ENCODE measurements at places on chromosomes 6 and 20.
A peak's percentile ranks its signal among the peaks of the same experiment; 100 is the strongest.

DNA sequence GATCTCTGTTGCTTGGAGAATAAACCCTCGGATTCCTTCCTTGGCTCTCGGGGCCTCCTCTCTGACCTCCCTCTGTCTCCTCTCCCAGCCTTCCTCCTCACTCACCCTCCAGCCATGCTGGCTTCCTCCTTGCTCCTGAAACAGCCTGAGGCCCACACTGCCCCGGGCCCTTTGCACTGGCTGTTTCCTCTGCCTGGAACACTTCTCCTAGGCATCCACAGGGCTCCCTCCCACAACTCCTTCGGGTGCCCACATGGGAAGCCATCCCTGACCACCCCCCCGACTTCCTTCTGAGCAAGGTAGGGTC lies 87.7 kb downstream of the CEBPB start:
- no peak overlapping the region for H3K27ac ChIP-seq
- H3K4me1 ChIP-seq = no peaks in the 10 kb centered on the region
- no peak for DNase-seq
- H3K4me3 ChIP-seq = peak overlapping the region; percentile 39
- H3K36me3 ChIP-seq = no peaks in the 10 kb centered on the region

GRCh38 chr20:53413186-53413631 lies 180.4 kb downstream of the ZNF217 start:
- peaks cover 1% of the 10 kb centered on the region for H3K36me3 ChIP-seq
- peak overlapping the region; percentile 35 for H3K4me3 ChIP-seq
- H3K27ac ChIP-seq = no peak overlapping the region
- no peaks in the 10 kb centered on the region for H3K27me3 ChIP-seq
- peaks cover 5% of the 10 kb centered on the region for H3K4me1 ChIP-seq

DNA sequence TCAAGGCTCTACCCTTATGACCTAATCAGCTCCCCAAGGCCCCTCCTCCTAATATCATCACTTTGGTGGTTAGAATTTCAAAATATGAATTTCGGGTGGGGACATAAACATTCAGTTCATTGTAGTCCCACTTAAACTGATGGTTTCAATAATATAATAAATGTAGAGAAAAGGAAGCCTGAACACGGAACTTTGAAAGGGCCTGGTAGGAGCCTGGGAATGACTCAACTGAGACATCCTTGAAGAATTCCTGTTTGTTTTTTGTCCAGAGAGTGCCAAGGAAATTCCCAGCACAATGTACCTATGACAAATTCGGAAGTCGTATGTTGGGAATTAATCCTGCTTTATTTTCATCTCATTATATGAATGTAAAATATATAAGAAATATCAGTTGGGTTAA lies 457.9 kb downstream of the PLCB1 start:
- H3K27me3 ChIP-seq = no peaks in the 10 kb centered on the region
- H3K4me1 ChIP-seq = no peaks in the 10 kb centered on the region
- no peak overlapping the region for H3K27ac ChIP-seq
- no peaks in the 10 kb centered on the region for H3K36me3 ChIP-seq

GRCh38 chr6:33297956-33298772 lies 578 bp downstream of the RGL2 start:
- no peaks in the 10 kb centered on the region for H3K27me3 ChIP-seq
- H3K27ac ChIP-seq = peak overlapping the region; percentile 98
- peaks cover 29% of the 10 kb centered on the region for H3K36me3 ChIP-seq
- DNase-seq = peak; percentile 66
- H3K4me1 ChIP-seq = peaks cover 33% of the 10 kb centered on the region
- peak overlapping the region; percentile 93 for H3K4me3 ChIP-seq

GRCh38 chr6:62819640-62820039 lies 391.6 kb upstream of the FKBP1C start:
- no peaks in the 10 kb centered on the region for H3K4me1 ChIP-seq
- DNase-seq = no peak
- H3K36me3 ChIP-seq = no peaks in the 10 kb centered on the region

- no peak overlapping the region for H3K4me3 ChIP-seq
- DNase-seq = no peak
- peaks cover 55% of the 10 kb centered on the region for H3K36me3 ChIP-seq
- H3K27ac ChIP-seq = no peak overlapping the region
Observed at GRCh38 chr20:51389543-51390264, 152.8 kb downstream of the NFATC2 start.

GRCh38 chr6:22642254-22642653 lies 72.9 kb downstream of the HDGFL1 start:
- H3K36me3 ChIP-seq = no peaks in the 10 kb centered on the region
- H3K4me3 ChIP-seq = no peak overlapping the region
- DNase-seq = no peak
- no peak overlapping the region for H3K27ac ChIP-seq
- no peaks in the 10 kb centered on the region for H3K27me3 ChIP-seq

GRCh38 chr20:59692139-59692538 lies 87.8 kb downstream of the PHACTR3 start:
- H3K36me3 ChIP-seq = no peaks in the 10 kb centered on the region
- H3K27me3 ChIP-seq = peaks cover 5% of the 10 kb centered on the region
- H3K4me3 ChIP-seq = no peak overlapping the region

DNA sequence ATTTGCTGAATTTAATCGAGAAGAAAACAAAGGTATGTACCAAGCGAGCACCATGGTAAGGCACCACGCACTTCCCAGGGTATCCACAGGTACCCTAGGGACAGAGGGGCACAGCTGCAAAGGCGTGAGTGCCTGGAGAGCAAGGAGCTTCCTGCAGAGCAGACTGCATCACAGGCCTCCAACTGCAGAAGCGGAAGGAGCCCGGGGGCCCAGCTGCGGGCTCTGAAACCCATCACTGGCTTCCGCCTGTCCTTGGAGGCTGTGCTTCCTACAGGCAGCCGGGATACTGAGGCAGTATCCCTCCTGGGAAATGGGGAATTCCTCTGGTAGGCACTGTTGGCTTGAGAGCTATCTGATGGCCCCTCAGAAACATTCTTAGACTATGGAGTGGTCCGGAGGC lies 217.4 kb upstream of the GMDS start:
- H3K4me3 ChIP-seq = no peak overlapping the region
- no peak overlapping the region for H3K27ac ChIP-seq
- H3K4me1 ChIP-seq = no peaks in the 10 kb centered on the region
- DNase-seq = no peak

DNA sequence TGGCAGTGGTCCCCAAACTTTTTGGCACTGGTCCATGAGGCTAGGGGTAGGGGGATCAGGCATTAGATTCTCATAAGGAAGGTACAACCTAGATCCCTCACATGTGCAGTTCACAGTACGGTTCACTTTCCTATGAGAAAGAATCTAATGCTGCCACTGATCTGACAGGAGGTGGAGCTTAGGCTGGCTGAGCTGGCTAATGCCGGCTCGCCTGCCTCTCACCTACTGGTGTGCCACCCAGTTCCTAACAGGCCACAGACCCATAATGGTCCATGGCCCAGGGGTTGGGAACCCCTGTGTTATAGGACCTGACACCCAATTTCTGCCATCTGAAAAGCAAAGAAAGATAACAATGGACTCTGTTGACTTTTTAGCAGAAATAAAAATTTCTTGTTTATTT lies 199.6 kb downstream of the GMPR start:
- H3K4me1 ChIP-seq = peaks cover 66% of the 10 kb centered on the region
- peak overlapping the region; percentile 75 for H3K4me3 ChIP-seq
- no peak for DNase-seq

GRCh38 chr20:18139832-18140231 lies 2.2 kb downstream of the KAT14 start:
- H3K4me1 ChIP-seq = peaks cover 41% of the 10 kb centered on the region
- no peak for DNase-seq
- no peaks in the 10 kb centered on the region for H3K27me3 ChIP-seq
- peak overlapping the region; percentile 84 for H3K4me3 ChIP-seq
- H3K36me3 ChIP-seq = peaks cover 19% of the 10 kb centered on the region

DNA sequence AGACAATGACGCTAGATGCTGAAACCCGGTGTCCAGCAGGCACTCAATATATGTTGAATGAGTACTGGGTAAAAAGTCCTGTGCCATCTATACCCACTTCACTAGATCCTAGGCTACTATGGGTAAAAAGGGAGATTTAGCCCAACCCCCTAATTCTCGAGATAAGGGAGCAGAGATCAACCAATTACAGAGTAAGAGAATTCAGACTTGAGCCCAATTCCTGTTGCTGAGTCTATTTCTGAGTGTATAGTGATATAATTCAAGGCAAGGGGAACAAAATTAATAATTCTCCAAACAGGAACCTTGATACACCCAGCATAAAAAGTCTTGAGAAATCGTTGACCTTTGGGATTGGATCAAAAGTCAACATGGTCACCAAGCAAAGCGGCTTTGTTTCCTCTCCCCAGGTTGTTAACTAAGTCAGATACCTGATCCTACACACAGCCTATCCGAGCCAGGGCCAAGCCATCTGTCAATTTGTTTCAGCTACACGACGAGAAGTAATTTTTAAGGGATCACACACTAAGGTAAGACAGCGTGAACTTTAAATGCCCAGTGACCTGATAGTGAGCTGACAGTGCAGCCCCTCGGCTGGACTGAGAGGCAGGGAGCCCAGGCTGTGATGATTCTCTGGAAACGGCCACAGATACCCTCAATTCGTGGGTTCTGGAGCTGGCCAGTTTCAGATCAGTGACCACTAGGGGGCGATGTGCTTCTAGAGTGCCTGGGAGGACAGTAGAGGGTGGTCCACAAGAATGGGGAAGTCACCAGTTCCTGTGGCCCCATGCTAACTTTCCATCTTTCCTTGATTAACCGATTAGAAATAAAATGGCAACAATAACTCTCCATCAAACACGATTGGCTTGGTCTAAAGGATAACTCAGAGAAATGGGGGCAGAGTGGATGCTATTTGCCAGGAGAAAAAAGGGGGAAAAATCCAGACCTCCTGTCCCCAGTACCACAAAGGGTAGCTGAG lies 46.2 kb downstream of the SLC22A23 start:
- no peaks in the 10 kb centered on the region for H3K27me3 ChIP-seq
- H3K4me3 ChIP-seq = no peak overlapping the region
- H3K36me3 ChIP-seq = no peaks in the 10 kb centered on the region
- no peak overlapping the region for H3K27ac ChIP-seq

- no peak overlapping the region for H3K4me3 ChIP-seq
- peaks cover 8% of the 10 kb centered on the region for H3K4me1 ChIP-seq
- H3K36me3 ChIP-seq = peaks cover 74% of the 10 kb centered on the region
- no peaks in the 10 kb centered on the region for H3K27me3 ChIP-seq
Observed at GRCh38 chr6:44439270-44440045, 52.0 kb downstream of the CDC5L start.

DNA sequence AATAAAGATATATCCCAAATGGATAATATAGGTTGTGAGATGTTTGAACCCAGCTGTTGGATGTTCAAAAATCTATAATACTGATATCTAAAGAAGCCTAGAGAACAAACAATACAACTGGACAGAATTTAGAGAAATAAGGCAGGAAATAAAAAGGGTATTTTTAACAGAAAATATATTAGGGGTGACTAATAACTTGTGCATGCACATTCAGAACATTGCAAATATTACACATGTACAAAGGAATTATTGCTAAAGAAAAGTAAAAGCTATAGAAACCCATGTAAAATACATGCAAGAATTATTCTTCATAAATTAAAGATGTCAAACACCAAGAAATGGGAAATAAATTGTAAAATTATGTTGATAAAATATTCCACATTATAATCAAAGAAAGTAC lies 32.7 kb upstream of the HCRTR2 start:
- H3K27ac ChIP-seq = no peak overlapping the region
- no peaks in the 10 kb centered on the region for H3K4me1 ChIP-seq
- H3K27me3 ChIP-seq = no peaks in the 10 kb centered on the region
- H3K36me3 ChIP-seq = no peaks in the 10 kb centered on the region
- no peak for DNase-seq

DNA sequence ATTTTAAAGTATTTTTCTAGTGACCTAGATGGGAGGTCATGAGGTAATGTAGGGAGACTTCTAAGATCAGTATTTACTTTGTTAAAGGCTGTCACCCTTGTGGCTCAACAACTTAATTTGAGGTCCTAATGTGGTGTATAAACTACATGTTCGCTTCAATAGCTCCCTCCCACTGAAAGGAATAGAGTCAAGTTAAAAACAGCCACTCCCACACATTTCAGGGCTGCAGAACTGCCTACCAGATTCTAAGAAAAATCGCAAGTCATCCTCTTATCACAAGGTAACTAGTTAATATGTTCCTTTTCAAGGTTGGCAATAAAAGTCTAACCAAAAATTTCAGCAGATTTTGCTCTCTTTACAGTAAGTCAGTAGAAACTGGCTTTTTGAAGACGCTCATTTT lies 15.1 kb downstream of the GSTA1 start:
- no peak overlapping the region for H3K27ac ChIP-seq
- H3K4me1 ChIP-seq = no peaks in the 10 kb centered on the region
- H3K27me3 ChIP-seq = peaks cover under 1% of the 10 kb centered on the region
- DNase-seq = no peak

GRCh38 chr6:11141295-11141694 lies 29.8 kb upstream of the ERVFRD-1 start:
- no peak overlapping the region for H3K27ac ChIP-seq
- no peak for DNase-seq
- no peaks in the 10 kb centered on the region for H3K27me3 ChIP-seq
- H3K36me3 ChIP-seq = peaks cover 2% of the 10 kb centered on the region

GRCh38 chr6:132937466-132937906 lies 123.1 kb downstream of the RPS12 start:
- no peak overlapping the region for H3K4me3 ChIP-seq
- no peak overlapping the region for H3K27ac ChIP-seq
- H3K4me1 ChIP-seq = no peaks in the 10 kb centered on the region

DNA sequence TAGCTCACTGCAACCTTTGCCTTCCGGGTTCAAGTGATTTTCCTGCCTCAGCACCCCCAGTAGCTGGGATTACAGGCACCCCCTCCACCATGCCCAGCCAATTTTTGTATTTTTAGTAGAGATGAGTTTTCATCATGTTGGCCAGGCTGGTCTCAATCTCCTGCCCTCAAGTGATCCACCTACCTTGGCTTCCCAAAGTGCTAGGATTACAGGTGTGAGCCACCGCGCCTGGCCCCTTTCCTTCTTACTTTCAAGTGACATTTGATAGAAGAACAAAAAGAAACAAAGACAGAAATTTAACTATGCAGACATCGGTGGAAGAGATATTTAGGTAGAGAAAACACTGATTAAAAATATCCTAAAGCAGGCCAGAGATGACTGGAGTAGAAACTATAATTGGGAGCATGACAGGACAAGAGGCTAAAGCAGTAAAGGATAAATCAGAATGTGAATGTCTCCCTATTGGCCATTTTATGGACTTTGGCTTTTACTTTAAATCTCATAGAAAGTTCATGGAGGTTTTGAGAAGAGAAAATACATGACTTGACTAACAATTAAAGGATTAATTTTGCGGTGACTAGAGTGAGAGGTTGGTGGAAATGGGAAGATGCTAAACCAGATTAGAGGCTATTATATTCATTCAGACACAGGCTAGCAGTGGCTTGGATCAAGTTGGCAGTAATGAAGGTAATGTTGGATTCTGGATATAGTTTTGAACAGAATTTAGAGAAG lies 2.2 kb upstream of the EYS start:
- H3K36me3 ChIP-seq = no peaks in the 10 kb centered on the region
- DNase-seq = no peak
- H3K27me3 ChIP-seq = no peaks in the 10 kb centered on the region

- no peak overlapping the region for H3K27ac ChIP-seq
- DNase-seq = no peak
- peaks cover 12% of the 10 kb centered on the region for H3K4me1 ChIP-seq
Observed at GRCh38 chr20:58219342-58219700, 9.1 kb downstream of the ANKRD60 start.

- H3K27ac ChIP-seq = no peak overlapping the region
- no peaks in the 10 kb centered on the region for H3K36me3 ChIP-seq
- no peaks in the 10 kb centered on the region for H3K27me3 ChIP-seq
- no peak overlapping the region for H3K4me3 ChIP-seq
Observed at GRCh38 chr20:8342391-8342790, 210.3 kb downstream of the PLCB1 start.

Data from activated naive CD8-positive, alpha-beta T cell treated with anti-CD3 and anti-CD28 coated beads, Interleukin-2, amount 50 U/mL, for 24 hours (primary cell).